Osteocyte (in vitro differentiated cells): ENCODE measurements at places on chromosomes 13 and 19. TPM values are rescaled to one million over a fixed set of nuclear protein-coding genes. Genes with fewer than 3 reads are reported as not detected.

DNA sequence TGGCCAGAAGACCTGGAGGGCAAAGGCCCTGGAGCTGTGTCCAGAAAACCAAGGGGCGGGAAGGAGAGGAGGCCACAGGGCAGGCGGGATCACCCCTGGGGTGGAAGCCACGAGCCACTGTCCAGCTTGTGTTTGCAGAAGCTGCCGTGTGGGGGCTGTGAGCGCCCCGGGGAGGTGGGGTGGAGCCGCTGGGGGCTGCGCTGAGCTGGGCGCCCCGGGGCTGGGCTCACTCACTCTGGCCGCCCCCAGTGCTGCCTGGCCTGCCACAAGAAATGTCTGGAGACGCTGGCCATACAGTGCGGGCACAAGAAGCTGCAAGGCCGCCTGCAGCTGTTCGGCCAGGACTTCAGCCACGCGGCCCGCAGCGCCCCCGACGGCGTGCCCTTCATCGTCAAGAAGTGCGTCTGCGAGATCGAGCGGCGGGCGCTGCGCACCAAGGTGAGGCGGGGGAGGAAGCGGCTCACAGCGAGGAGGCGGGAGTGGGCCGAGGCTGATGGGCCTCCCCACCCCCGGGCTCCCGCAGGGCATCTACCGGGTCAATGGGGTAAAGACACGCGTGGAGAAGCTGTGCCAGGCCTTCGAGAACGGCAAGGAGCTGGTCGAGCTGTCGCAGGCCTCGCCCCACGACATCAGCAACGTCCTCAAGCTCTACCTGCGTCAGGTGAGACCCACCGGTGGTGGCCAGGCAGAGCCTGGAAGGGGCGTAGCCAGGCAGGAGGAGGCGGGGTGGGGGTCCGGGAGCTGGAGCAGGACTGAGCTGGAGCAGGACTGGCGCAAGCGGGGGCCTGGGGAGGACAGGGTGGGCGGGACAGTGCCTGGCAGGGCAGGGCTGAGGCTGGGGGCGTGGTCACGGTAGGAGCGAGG, 13.6 kb downstream of the POLR2E start:
- DNase-seq: no peak

DNA sequence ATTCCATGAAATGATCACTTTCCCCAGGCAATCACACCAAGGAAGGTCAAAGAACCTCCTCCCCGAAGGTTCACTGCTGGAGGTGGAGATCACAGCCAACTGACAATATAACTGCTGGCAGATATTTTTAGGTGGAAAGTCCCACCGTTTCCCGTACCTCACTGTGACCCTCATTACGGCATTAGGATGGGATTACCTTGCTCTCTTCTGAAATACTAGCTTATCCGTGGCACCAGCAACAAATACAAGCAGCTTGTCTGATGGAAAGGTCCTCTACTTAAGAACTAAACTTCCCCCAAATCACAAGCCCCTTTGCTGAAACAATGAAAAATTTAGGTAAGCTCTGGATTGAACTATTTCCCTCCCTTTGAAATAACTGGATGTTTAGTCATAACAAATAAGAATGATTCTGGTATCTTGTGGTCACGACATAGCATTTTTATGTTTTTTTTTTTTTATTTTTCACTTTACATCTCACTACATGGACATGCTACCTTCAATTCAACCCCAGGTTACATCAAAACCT, 178.9 kb downstream of the COL4A1 start:
- no peak for DNase-seq

- no peak for DNase-seq
Observed at GRCh38 chr19:6587998-6588507, 2.9 kb downstream of the CD70 start.

GRCh38 chr19:1259206-1259875, 9.8 kb upstream of the CIRBP start:
- DNase-seq: no peak

GRCh38 chr13:57631596-57632275, at the start of gene PCDH17:
PCDH17 (plus strand) TSS chr13:57631744; CDS start chr13:57632547, 803 bp downstream.
- no peak for DNase-seq

- DNase-seq: no peak
Observed at GRCh38 chr13:52695856-52696255, 43.2 kb downstream of the SUGT1 start.

- DNase-seq: no peak
Observed at GRCh38 chr19:55453511-55454260, 7.8 kb downstream of the ISOC2 start.

GRCh38 chr13:38255600-38255999, 94.1 kb upstream of the UFM1 start:
- no peak for DNase-seq

DNA sequence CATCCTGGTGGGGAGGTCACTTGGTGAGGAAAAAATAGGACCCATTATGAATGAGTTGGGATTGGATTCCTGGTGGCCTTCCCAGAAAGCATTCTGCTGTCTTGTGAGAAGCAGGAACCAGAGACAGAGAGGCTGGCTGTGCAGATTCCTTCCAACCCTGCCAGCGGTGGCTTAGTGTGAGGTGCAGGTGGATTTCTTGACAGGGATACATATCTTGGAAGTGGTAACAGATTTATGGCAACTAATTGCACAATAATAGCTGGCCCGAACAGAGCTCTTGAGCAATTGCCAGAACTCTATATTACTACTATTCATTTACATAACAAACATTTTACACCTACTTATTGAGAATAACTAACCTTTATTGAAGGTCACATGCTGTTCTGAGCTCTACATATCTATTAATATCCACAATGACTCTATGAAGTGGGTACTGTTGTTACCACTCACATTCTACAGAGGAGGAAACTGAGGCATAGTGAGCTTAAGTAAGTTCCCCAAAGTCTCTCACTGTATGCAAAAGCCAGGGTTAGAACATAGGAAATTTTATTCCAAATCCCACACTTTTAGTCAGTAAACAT, 173.9 kb upstream of the SERP2 start:
- no peak for DNase-seq

DNA sequence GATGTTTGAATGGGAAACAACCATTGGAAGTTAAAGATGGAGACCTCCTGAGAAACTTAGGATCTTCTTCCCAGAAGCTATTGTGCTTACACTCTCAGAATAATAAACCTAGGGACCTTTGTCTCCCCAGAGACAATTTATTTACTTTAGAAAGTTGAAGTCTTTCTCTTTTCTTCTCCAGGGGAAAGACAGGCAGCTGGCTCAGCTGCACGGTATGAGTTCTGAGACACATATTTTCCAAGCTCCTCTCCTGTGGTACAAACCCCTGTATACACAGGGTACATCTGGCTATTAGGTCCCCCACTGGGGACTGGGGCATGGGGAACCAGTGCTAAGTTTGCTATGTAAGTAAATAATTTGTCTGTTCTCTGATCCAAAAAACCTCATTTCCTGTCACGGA, 67.5 kb upstream of the POSTN start:
- no peak for DNase-seq

DNA sequence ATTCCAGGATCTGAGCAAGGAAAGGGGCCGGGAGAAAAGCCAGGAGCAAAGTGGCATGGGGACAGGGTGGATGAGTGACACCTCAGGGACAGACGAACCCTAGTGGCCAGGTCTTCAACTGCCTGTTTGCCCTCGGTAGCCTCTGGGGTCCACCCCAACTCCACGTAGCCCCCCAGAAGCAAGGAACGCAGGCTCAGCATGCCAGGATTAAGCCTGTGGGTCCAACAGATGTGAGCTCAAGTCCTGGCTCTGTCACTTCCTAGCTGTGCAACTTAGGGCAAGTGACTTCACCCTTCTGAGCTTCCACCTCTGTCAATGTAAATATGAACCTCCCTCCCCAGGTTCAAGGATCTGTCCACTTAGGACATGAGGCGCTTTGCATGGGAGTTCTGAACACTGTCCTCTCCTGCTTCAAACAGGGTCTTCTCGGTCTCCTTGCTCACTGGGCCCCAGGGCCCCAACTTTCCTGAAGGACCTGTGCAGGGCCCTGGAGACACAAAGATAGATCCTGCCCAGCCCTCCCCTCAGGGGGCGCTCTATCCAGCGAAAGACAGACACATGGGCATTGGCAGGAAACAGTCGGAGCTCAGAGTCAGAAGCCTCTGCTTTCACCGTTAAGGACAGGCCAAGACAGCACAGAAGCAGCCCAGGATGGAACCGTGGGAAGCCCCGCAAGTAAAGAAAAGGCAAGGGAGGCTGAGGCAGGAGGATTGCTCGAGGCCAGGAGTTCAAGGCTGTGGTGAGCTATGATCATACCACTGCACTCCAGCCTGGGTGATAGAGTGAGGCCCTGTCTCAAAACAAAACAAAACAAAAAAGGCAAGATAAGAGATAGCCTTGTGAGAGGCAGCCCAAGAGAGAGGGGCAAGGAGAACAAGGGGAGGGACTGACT, 13.2 kb downstream of the SYDE1 start:
- DNase-seq: no peak

DNA sequence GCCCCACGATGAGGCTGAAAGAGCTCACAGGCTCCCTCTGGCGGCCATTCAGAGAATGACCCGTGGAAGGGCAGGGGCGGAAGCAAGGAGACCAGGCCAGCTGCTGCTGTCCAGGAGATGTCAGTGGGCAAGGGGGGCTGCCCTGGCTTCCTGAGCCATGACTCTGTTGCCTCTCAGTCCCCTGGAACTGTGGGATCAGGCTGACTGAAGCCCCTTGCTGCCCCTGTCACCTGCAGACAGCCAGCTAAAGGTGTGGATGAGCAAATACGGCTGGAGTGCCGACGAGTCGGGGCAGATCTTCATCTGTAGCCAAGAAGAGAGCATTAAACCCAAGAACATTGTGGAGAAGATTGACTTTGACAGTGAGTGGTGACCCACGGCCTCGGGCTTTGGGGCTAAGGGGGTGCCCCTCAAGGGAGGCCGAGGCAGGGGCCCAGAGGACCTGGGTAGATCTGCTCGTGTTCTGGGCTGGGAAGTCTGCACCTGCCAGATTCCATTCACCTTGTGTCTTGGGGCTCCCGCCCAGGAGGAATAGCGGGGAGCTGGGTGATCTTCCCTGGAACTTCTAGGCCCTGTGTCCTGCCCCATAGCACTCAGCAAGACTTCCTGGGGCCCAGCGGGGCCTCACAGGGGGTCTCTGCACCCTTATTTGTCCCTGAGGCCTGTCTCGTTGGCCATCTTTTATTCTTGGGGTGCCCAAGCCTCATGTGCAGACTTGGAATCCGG, 12.5 kb upstream of the ACTN4 start:
- peak; percentile 93 for DNase-seq

DNA sequence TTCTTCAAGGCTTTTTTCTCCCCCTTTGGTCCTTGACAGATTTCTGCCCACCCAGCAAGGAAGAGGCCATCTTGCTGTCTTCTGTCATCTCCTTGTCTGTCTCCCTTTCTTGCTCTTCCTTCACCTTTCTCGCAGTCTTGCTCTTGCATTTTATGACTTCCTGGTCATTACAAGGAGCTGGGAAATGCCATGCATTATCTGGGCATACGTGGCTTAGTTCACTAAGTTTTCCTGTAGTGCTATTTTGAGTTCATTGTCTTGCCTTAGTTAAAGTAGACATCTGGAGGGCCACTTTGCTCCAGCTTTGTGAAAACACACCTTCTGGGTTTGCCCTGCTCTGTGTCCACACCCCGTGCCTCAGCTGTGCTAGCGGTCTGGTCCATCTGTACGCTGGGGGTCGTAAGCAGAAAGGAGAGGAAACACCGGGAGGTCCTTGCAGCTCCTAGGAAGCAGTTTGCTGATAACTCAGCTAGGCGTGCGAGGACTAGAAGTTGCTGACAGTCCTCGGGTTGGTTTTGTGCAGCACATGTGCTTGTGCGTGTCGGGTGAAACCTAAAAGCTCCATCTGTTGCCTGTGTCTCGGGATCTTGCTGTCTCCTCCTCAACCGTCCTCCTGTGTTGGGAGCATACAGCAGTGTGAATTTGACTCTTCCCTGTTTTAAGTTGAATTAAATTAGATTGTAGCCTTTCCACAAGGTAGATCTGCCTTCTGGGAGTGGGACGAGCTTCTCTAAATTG, 59.4 kb downstream of the ARHGEF7 start:
- no peak for DNase-seq

DNA sequence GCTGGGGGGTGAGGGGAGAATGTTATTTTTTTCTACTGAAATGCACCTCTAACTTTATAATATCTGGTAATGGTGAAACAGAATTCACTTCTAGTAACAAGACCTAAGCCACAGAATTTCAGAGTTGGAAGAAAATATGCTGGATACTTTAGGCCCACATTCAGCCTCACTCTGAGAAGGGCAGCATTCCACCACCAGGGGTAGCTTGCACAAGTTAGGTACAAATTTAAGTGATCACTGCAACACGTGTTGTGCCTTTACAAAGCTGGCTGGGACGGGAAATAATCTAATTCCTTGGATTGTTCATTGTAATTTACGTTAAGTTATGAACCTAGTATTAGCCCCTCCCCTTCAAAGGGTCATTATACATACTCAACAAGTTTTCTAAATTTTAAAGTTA, 192.3 kb downstream of the RGCC start:
- DNase-seq: no peak

DNA sequence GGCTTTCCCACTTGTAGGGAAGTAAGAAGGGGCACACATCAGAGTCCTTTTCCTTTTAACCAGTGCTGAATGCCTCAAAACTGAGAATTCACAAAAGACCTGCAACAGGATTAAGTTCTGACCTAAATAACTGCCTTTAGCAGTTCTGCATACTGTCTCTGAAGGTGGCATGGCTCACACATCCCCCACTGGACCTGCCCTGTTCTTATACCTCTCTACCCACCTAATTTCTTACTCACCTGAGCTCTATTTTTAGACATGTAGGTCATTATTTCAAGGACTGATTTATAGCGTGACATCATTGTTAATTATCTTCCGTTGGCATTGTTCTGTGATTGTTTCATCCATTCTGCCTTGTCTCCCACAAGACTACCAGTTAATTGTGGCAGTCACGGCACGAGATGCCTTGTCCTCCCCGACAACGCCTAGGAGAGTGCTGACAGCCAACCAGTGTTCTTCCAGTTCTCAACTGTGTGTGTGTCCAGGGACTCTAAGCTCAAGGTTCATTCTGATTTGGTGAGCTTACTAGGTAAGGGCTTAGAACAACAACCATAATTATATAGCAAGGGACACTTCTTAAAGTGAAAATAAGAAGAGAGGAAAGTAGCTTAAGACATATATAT, 27.1 kb upstream of the UBL3 start:
- no peak for DNase-seq

GRCh38 chr19:58581227-58582141, 8.3 kb upstream of the MZF1 start:
- DNase-seq: peak; percentile 88

DNA sequence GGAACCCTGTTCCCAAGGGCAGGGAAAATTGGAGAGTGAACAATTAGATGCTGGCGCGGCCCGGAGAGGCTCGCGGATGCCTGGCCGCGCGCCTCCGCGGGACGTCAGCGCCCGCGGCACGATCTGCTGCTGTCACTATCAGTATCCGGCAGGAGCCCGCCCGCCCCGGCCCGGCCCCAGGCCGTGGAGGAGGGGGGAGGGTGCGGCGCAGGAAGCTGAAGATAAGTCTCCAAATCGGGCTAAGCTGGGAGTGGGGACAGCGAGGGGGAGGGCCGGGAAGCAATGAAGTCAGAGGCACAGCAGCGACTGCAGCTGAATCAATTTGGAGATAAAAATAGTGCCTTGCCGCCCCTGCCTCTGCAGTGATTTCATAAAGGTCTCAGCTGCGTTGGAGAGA, 441.5 kb upstream of the KLF12 start:
- DNase-seq: peak; percentile 85

GRCh38 chr13:99040536-99041131, 62.8 kb upstream of the DOCK9 start:
- no peak for DNase-seq

GRCh38 chr19:12737835-12738351, 596 bp downstream of the GET3 start:
- DNase-seq: no peak

Gene CCDC70
- not detected in 2 replicates for total RNA-seq

Gene IGLON5
- total RNA-seq: not detected in 2 replicates

Gene HMGB1
- total RNA-seq: 249 and 264 TPM in 2 replicates

Gene IGFL2
- total RNA-seq: not detected in 2 replicates

Gene FREM2
- 0.30 and 0.37 TPM in 2 replicates for total RNA-seq

Gene FBN3
- total RNA-seq: 0.19 and 0.42 TPM in 2 replicates

Gene CSNK1A1L
- total RNA-seq: not detected in 2 replicates

Gene MEDAG
- 2.0 and 2.7 TPM in 2 replicates for total RNA-seq
